ENCODE measurements at places on chromosomes 5 and 9. TPM values are rescaled to one million over a fixed set of nuclear protein-coding genes. Genes with fewer than 3 reads are reported as not detected.

Gene DIRAS2
- not detected for total RNA-seq

Gene IFNK
- not detected for total RNA-seq

Gene FAM163B
- total RNA-seq = not detected

Gene GLRA1
- not detected for total RNA-seq
